ENCODE measurements at places on chromosomes 5 and 9.

DNA sequence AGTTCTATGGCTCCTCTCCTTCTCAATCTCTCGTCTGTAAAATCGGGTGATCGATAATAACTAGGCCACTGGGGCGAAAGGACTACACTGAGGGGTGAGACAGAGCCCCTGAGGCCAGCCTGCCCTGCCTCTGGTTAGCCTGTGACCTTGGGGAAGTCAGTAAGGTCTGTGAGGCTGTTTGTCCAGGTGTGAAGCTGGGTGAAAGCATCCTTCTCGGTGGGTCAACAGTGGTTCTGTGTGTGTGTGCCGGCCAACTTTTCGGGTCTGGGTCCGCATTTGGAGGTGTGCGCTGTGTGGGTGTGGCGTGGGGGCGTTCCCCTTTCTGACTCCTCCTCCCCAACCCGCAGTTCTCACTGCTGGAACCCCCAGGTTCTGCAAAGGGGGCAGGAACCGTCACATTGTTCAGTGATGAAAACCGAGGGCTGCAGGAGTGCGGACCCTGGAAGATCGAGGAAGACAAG, 5.0 kb upstream of the RNF44 start:
- peak; percentile 41 for DNase-seq

GRCh38 chr9:12956261-12956660, 181.4 kb downstream of the LURAP1L start:
- no peak for DNase-seq

- no peak for DNase-seq
Observed at GRCh38 chr9:81558091-81558830, 131.1 kb downstream of the TLE1 start.

GRCh38 chr5:146770980-146771379, 107.6 kb downstream of the PPP2R2B start:
- DNase-seq: no peak

Measured in stimulated activated CD8-positive, alpha-beta memory T cell treated with anti-CD3 and anti-CD28 coated beads, Interleukin-7, amount 100 ng/mL, for 1 hour (primary cell).